ENCODE measurements at places on chromosomes 2 and 18.

DNA sequence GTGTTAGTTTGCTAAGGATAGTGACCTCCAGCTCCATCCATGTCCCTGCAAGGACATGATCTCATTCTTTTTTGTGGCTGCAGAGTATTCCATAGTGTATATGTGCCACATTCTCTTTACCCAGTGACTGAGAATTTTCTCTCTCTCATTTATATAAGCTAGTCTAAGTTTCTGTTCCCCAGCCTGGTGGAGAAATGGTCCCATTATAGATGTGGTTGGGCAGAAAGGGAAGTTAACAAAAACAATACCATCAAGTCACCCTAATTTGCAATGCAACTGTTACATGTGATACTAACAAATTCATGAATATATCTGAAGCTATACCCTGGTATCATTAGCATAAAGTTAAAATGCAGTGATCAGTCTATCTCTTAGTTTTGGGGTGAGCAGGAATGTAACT is 54.0 kb downstream of the DNER start:
- DNase-seq, result no peak

DNA sequence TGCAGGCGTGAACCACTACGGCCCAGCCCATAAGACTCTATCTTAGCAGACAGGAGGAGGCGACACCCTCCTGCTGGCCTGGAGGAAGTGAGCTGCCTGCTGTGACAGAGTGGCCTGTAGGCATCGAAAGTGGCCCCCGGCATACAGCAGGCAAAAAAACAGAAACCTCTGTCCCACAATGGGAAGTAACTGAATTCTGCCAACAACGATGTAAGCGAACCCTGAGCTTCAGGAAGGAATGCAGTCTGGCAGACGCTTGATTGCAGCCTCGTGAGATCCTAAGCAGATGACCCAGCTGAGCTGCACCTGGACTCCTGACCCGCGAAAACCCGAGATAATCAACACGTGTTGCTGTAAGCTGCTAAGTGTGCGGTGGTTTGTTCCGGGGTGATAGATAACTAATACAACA is 13.6 kb downstream of the MRO start:
- no peak for DNase-seq

DNA sequence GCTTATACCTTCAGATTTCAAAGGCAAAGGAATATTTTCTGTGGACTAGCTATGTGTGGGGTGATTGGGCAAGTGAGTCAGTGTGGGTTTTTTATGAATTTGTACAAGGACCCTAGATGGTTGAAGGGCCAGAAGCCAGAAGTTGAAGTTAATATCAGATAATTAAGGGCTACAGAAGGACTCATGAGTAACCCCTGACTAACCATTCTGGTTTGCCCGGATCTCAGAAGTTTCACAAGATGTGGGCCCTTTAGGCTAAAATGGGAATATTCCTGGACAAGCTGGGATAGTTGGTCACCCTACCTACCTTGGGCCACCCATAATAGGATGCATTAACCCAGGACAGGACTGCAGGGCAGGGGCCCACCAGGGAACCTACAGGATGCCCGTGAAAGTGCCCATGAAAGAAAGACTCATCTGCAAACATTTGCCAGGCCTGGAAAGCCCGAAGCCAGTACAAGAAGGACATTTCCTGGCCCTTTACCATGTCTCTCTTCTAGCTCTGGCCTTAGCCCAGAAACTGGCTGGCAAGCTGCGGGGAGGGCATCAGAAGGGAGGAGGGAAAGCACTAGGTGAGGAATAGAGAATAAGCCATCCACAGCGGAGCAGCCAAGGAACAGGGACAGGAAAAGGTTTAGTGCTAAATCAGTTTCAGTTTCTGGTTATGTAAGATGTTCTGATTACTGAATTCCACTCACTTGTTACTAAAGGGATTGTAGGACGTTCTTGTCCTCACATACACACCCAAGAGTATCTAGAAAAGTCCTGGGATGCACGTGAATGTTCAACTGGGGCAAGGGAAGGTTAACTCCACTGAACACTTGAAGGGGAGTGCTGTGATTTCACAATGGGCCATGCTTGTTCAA is 33.6 kb downstream of the GCG start:
- DNase-seq, result no peak

DNA sequence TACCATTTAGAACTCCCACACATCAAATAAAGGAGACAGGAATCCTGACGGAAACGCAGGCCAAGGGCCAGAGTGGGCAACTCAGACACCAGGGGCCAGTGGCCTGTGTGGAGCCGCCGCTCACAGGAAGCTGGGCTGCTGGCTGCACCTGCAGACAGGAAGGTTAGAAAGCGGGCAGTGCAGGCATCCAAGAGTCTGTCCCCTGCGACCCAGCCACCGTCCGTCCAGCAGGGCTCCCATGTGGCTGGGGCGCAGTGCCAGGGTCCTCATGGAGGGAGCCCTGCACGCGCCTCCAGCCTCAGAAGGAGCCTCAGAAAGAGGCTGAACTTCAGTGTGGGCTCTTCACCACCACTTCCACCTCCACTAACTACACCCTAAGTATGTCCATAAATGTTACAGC is 2.5 kb upstream of the ANO7 start:
- no peak for DNase-seq

DNA sequence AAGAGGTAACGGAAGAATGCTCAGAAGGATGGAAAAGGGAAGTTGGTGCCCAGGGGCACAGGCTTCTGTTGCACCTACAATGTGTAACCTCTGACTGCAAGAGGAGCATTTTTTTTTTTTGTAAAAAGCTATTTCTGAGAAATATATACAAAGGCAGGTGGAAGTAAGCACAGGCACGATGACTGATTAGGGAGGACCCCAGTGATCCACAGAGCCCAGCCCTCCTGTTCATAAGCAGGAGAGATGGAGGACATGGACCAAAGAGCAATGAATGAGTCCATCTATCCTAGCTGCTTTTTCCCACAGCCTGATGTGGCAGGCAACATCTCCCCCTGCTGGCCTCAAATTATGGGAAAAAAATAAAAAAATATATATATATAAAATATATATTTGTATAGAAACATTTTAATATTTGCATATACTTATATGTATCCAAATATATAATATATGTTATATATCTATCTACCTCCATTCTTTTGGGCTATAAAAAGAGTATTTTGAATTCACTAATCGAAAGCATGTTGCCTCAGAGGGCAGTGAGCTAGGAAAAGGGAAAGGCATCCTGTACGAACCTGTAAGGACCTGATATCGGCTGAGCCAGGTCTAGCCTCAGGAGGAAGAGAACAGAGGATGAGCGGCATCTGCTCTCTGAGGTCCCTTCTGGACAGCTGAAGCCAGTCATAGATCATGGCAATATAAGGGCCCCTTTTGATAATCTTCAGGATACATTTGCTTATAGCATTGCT is 166.0 kb upstream of the STK17B start:
- DNase-seq, result no peak

GRCh38 chr2:233841183-233841582 is 13.2 kb downstream of the HJURP start:
- no peak for DNase-seq

- no peak for DNase-seq
Observed at GRCh38 chr2:10141736-10142639, 19.4 kb downstream of the RRM2 start.

DNA sequence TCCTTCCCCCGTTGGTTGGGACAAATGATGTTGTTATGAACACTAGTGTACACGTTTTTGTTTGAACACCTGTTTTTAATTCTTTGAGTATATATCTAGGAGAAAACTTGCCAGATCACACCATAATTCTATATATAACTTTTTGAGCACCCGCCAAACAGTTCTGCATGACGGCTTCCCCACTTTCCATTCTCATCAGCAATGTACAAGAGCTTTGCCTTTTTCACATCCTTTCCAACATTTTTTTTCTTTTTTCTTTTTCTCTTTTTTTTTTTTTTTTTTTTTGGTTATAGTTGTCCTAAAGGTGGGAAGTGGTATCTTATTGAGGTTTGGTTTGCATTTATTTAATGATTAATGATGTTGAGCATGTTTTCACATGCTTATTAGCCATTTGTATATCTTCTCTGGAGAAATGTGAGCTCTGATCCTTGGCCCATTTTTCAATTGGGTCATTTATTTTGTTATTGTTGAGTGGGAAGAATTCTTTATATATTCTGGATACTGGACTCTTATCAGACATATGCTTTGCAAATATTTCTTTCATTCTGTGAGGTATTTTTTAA is 86.9 kb upstream of the ZC3H15 start:
- no peak for DNase-seq

DNA sequence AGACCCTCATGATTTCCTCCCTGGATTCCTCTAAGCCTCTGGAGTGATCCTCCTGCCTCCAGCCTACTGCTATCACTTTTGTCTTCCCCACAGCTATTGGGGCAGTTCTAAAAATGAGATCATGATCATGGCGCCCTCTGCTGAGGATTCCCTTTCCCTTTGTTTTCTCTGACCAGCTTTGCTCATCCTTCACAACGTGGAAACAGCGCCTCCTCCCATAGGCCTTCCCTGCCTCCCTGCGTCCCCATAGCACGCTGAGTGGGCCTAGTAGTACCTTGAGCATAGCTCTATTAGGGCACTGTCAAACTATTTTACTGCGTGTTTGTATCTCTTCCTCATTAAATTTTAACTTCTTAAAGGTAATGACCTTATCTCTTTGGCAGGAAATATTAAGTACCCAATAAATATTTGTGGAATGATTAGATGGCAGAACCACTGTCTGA is 207.0 kb upstream of the FANCL start:
- peak; percentile 11 for DNase-seq

GRCh38 chr2:109260116-109260855 is 131.3 kb downstream of the SH3RF3 start:
- DNase-seq, result no peak

- no peak for DNase-seq
Observed at GRCh38 chr18:49250816-49251388, 209.5 kb downstream of the DYM start.

DNA sequence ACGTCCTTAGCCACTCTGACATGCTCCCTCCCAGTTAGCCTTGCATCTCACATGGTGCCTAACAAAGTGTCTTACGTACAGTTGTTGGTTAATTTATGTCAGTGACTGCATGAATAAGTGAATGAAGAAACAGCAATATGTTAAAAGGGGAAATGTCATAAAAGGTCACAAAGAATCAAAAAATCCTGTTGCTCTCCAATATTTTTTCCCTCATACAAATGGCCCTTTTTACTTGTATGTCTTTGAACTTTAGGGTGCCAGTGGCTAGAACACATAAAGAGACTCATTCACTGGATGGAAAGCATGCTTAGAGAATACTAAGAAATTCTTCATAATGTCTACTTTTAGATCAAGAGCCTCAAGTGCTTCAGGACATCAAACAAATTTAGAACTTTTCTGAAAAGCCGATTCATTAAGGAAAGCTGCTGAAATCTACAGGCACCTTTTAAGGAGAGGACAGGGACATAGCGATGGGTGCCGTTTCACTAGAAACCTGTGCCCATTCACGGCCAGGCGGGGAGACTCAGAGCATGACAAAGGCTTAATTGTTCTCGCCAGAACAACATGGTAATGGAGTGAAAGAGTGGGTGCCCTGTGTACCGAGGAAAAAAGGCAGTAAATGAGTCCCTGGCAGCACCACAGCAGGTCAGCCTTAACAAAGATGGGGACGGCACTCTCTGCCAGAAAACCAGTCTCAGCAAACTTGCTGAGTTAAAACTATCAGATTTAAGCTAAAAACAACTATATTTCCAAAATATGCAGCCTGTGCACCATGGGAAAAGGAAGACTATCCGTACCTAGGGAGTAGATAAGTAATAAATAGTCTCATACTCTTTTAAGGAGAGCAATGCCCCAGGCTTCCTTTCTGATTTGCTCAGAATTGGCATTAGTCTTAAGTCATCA is 71.6 kb upstream of the SPTBN1 start:
- DNase-seq, result no peak

DNA sequence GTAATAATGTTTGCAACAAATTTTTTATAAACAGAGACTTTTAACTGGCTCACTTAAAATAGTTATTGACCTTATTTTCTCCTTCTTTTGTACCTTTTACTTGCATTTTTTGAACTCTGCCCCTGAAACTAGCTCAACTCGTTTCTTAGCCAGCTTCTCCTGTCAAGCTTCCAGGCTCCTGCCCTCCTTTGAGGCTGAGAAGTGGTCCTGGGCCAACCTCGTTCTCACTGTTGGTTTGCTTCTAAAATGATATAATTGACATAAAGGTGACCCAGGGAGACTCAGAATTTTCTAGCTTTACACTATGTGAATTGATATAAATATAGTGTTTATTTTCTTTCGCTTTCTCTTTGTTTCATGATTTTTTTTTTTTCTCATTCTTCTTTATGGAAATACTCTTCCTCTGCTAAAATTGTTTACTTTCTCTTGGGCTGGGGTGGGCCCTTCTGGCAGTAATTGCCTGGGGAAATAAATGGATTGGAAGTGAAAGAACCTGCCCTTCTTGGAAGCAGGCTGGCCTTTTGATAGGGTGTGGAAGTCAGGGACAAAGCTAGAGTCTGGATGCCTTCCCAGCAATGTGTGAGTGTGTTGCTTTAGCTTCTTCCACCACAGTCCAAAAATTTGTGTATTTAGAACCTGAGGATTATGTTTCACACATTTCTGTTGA is 30.7 kb downstream of the GPD2 start:
- DNase-seq, result no peak

- DNase-seq, result no peak
Observed at GRCh38 chr2:230951396-230951795, 26.4 kb upstream of the GPR55 start.

DNA sequence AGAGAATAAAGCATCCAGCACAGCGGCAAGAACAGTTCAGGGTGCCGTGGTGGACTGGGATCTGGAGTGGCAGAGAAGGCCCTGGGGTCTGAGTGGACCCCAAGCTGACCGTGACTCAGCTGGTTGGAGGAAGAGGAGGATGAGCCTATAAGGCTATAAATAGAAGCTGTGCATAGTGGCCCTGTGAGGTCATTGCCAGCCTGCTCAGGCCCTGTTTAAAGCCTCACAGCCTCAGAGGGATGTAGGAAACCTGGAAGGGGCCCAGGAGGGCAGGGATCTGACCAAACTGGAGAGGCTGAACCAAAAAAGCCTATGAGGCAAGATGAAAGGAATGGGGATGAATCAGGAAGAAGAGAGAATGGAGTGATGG is 11.3 kb upstream of the DES start:
- no peak for DNase-seq

DNA sequence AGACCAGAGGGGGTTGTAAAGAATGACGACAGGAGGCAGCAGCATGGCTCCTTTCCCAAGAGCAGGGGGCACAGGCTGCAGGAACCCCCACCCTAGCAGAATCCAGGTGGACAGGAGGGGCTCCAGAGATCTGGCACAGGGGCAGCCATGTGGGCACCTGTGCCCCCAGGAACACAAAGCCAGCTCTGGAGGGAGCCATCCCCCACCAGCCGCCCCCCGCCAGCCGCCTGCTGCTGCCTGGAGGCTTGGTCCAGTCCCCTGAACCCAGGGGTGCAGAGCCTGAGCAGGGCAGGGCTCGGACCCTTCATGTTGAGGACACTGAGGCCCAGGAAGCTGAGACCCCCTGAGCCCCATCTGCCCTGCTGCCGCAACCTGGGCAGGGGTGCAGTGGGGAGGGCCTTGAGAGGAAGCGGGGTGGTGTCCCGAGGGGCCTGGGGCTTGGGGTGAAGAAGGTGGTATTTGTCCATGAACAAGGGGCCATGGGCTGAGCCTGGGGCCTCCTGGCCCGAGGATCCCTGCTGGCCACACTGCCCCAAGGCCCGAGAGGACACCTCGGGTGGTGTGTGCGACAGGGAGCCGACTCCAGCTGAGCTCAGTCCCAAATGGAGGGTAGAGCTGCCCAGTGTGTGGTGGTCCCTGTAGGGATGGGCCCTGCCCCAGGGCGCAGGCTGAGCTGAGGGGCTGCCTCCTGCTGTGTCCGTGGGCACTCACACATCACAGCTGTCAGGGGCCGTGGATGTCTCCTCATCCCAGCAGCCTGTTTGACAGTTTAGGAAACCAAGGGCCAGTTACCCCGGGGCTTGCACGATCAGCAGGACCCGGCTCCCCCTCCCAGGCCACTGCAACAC is 39.8 kb upstream of the SNED1 start:
- DNase-seq, result no peak
